ENCODE measurements at places on chromosomes 2 and 18. TPM values are rescaled to one million over a fixed set of nuclear protein-coding genes. Genes with fewer than 3 reads are reported as not detected.

DNA sequence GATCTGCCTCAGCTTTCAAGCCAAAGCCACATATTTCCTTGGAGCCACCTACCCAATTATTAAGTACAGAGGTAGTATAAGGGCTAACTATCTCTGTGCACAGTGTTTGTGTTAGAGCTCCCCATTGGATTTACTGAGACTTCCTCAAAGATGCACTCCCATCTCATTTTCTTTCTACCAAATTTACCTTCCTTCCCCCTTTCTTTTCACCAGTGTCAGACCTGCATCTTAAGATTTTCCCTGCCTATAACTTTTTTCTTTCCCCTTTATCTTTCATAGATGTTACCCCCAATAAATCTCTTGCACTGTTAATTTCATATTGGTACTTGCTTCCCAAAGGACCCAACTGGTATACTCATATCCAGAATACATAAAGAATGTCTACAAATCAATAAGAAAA, 5.9 kb upstream of the REL start:
- no peaks in the 10 kb centered on the region for H3K27me3 ChIP-seq
- DNase-seq, result no peak
- no peaks in the 10 kb centered on the region for H3K4me1 ChIP-seq

DNA sequence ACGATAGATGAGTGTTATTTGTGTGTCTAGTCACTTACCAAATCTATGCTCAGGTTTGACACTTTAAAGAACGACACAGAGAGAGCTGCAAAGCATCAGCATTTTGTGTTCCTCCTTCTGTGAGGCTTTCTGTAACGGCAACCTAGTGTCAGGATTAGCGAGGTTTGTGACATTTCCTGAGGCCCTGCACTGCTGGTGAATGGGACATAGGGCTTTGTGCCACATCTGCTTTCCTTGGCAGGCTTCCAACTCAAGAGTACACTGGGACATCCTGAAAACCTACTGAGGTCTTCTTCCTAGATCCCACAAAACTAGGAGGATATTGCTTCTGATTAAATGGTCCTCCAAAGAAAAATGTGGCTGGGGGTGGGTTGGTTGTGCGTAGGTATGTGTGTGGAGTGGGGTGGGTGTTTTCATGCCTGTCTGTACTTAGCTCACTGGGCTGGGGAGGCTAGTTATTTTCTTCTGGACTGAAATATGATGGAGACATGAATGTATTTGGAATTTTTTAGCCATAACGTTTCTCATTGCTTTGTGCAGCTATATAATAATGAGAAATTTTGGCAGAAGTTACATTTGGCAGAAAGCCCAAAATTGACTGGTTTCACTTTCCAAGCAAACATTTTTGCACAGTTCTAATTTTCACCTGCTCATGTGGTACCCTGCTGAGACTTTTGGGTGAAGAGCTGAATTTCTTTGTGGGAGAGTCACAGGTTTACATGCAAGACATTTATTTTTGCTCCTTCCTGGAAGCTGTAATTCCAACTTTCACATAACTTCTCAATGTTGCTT, 308.4 kb downstream of the XIRP2 start:
- peak; percentile 9 for DNase-seq
- no peaks in the 10 kb centered on the region for H3K27me3 ChIP-seq
- H3K4me1 ChIP-seq, result no peaks in the 10 kb centered on the region
- no peak overlapping the region for H3K27ac ChIP-seq
- H3K4me3 ChIP-seq, result no peak overlapping the region

GRCh38 chr2:74696829-74697228, 42.8 kb downstream of the SEMA4F start:
- H3K4me3 ChIP-seq, result no peak overlapping the region
- H3K27me3 ChIP-seq, result no peaks in the 10 kb centered on the region
- peak overlapping the region; percentile 88 for H3K27ac ChIP-seq
- peak; percentile 41 for DNase-seq
- peaks cover 22% of the 10 kb centered on the region for H3K4me1 ChIP-seq
- no peaks in the 10 kb centered on the region for H3K36me3 ChIP-seq

Gene NEU2
- total RNA-seq, result not detected
